Amygdala (tissue), 56 donors: ENCODE measurements at places on chromosomes 4 and X.

DNA sequence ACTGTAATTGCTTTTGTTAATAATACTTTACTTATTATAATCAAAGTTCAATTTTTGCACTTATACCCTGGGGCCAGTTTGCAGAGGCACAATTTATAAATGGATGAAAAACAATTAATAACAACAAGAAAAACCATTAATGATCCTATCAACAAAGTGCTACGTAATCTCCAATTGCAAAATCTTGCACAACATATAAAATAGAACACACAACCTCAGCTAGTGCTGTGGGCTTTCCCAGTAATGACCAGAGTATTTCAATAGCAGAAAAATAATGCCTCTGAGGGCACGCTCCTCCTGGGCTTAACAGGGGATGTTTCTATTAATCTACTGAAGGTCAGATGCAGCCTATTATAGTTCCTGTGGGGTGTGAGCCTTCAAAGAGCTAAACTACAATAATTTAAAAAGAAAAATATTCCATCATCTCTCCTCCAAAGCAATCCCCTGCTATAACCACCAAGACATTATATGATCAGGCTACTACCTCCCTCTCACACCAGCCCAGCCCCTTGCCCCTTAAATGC is 508.5 kb upstream of the SLIT2 start:
- no peak for DNase-seq

DNA sequence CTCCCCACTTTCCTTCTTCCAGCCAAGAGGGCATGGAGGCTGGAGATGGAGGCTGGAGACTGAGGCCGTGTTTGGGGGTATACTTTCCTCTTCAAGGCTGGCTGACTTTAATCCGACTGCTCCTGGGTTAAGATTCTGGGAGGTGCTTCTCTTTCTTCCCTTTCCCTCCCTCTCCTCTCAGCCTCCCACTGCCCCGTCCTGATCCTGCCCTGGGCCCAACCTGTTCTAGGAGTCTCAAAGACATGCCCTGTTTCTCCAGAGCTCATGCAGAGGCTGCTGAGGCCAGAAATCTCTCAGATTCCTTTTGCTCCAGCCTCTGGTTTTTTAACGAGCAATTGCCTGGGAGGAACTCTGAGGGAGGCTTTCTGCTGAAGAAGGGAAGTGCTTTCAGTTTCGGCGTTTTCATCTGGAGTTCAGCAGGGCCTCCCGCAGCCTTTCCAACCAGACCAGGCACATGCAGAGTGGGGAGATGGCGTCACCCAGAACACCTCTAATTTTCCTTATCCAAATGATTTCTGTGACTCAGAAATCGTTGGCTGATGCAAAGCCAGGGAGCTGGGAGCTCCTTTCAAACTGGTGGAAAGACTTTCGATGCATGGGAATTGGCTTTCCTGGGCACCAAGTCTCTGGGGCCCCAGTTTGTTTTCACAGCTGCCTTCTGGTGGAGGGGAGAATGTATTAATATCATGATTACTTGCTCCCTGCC is 34.5 kb upstream of the FAM9C start:
- DNase-seq, result no peak

- no peak for DNase-seq
Observed at GRCh38 chr4:176425035-176425434, 105.3 kb downstream of the SPCS3 start.

DNA sequence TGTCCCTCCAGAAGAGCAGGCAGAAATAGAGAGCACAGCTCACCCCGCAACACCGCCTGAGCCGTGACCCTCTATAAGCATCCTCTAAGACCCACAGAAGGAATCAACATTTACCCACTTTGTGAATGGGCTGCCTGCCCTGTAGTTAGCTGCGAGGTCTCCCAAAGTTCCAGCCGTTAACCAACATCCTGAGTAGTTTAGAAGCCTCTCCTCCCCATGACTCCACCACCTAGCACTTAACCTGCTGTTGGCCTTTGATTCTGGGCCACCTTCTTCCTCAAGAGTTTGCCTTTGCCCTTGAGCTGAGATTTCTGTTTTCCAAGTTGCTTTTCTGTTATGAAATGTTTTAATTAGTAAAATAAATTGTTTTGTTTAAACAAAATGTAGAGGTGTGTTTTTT is 75.8 kb downstream of the NUDT10 start:
- no peak for DNase-seq

DNA sequence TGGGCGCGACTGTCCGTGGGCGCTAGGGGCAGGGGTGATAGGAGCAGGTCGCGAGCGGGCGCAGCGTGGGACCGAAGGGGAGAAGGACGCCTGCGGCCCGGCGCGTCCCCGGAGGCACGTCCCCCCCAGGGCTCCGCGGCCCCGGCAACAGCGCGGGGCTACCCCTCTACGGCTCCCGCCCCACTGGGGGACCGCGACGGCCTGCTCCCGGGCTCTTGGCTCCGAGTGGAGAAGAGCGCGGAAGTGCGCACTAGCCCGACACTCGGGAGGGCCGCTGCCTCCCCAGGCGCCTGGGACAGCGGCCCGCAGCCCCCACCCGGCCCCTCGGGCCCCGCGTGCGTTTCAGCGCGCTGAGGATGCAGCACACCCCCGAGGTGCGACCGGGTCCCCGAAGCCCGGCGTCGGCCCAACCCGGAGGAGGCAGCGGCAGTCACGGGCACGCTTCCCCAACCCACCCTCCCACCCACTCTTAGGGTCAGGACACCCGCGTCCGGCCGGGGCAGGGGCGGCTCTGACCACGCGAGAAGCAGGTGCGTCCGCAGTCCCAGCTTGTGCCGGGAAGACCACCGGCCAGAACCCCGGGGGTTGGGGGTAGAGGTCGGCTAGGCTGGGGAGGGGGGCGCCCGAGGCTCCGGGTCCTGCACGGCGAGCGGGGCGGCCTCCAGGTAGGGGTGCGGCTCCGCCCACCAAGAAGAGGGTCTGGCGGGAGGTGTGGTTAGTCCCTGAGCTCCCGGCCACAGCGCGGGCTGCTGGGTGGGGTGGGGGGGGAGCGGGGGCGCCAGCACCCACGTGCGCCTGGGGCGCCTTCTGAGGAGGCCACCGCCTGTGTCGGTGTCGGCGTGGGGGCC is 18.5 kb upstream of the NAT8L start:
- DNase-seq, result no peak

- no peak for DNase-seq
Observed at GRCh38 chr4:108991551-108992328, 228.9 kb upstream of the ETNPPL start.

DNA sequence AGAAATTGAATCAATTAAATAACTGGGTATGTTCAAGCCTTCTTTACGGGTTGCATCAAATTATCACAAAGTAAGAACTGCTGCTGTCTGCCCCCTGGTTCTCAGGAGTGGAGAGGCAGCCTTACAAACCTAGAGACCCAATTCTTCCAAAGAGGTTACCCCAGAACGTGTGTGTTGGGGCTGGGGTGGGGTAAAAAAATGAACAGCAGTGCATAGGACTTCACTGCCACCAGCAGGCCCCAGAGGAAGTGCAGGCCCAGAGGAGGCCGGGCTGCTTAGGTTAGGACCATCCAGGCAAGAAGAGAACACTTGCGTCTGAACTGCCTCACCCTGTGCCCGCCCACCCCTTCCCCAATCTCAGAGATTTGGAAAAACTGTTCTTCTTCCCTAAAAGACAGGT is 1.5 kb upstream of the NWD2 start:
- no peak for DNase-seq

DNA sequence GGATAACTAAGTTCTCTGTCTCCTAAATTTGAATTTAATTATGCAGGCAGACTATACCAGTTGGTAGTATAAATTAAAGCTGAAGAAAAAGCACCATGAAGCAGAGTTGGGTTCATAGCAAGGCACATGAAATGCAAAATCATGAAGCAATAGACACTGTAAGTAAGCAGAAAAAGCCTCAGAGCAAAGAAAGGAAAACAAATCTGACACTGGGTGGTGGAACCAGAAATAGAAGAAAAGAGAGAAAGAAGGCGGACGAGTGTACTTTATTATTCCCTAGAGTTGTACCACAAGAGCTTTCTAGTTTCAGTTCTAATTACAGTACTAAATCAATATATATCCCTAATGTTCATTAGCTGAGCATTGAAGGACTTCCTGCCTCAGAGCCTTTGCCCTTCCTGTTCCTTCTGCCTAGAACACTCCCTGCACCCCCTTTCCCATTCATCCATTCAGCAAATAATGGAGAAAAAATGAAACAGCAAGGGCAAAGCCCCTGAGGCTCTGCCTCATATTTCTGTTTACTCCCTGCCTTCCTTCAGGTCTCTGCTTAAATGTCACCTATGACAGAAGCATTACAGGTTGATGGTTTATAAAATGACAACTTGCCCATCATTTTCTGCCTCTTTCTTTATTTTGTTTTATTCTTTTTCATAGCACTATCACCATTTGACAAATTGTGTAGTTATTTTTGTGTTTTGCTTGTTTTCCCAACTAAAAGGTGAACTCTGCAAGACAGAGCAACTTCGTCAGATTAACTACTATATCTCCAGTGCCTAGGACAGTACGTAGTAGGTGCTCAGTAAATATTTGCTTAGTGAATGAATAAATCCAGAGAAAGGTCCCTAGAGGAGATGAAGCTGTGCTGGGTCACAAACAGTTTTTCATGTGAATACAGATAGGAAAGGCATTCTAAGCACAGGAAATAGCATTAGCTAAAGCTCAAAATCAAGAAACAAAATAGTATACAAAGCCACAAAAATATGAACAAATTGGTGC is 154.0 kb upstream of the RASGEF1B start:
- no peak for DNase-seq

DNA sequence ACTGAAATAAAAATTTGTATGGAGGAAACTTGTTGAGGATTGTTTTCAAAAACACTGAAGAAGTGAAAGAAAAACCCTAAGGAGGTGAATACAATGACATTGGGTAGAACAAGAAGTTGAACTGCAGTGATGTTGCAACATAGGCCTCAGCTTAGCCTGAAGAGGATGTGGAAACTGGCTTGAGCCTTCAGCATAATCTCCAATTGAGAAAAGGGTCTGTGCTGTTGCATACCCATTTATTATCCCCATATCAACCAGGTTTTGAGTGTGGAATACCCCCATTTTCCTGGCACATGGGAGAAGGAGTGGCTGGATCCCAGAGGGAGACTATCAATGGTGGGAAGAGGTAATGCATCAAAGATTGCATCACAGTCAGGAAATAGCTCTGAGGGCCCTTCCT is 695.0 kb upstream of the HS3ST1 start:
- no peak for DNase-seq

- DNase-seq, result no peak
Observed at GRCh38 chr4:7116705-7117104, 48.8 kb upstream of the GRPEL1 start.

- no peak for DNase-seq
Observed at GRCh38 chr4:10743357-10743756, 58.8 kb upstream of the CLNK start.

GRCh38 chr4:115852767-115853091 is 739.3 kb upstream of the NDST4 start:
- no peak for DNase-seq

DNA sequence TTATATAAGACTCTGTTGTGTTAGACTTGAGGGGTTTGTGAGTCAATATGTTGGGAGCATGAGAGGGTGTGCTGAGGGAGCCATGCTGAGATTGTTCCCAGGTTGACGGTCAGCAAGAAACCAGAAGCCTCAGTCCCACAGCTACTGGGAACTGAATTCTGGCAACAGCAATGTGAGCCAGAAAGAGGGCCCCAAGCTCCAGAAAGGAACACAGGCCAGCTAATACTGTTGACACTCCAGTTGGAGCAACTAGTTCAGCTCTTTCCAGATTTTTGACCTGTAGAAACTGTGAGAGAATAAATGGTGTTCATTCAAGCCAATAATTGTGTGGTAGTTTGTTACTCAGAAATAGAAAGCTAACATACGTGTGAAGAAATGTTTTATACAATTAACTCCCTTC is 17.1 kb downstream of the ADH1A start:
- no peak for DNase-seq

DNA sequence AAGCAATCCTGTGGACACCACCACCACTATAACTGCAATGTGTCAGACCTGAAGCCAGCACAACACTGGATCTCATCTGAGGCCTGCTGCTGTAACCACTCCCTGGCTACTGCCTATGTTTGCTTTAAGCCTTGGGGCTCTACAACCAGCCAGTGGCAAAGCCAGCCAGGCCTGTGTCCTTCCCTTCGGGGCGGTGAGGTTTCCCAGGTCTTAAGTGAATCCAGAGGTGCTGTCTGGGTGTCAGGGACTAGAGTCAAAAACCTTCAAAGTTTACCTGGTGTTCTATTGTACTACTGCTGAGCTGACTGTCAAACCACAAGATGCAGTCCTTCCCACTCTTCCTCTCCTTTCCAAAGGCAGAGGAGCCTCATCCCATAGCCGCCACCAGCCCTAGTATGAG is 750.5 kb downstream of the FAM133A start:
- no peak for DNase-seq

- no peak for DNase-seq
Observed at GRCh38 chr4:167838686-167839085, 253.7 kb upstream of the ANXA10 start.

- no peak for DNase-seq
Observed at GRCh38 chr4:140243278-140243753, 89.3 kb upstream of the MAML3 start.

- no peak for DNase-seq
Observed at GRCh38 chr4:88134111-88134510, 24.3 kb downstream of the ABCG2 start.

- no peak for DNase-seq
Observed at GRCh38 chr4:967113-968104, 6.0 kb downstream of the DGKQ start.

GRCh38 chr4:48699475-48699874 is 80.6 kb downstream of the FRYL start:
- DNase-seq, result no peak

GRCh38 chr4:102598762-102599374 is 97.7 kb downstream of the NFKB1 start:
- no peak for DNase-seq

DNA sequence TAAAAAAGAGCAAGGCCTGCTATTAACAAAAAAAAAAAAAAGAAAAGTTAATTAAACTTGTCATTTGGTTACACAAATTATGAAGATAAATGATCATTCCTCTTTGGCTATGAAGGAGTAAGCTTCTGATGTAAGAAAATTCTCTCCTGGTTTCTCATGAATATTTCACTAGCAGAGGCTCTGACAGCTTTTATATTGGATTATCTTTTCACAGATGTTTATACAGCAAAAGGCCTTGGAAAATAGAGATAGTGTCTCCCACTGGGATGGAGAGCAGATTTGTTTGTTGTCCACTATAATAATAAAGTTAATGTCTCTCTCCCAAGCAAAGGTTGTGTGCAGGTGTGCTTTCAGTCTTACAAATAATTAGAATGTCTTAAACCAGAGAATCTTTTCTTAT is 40.7 kb upstream of the PDGFC start:
- no peak for DNase-seq

DNA sequence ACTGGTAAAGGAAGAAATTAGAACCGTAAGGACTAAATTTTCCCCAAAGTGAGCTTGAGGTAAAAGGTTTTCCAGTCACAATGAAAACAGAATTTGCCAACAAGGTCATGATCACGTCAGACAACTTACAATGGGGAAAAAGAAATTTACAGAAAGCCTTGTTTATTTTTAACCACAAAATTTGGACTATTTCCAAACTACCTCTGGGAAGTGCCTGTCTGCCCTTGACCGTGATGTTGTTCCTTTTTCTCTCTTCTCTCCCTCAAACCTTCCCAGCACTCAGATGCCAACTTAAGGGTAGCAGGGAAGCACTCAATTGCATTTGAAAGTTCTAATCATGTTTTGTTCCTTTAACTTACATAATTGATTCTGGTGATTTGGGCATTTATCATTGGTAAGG is 32.5 kb downstream of the MEPE start:
- DNase-seq, result no peak

- no peak for DNase-seq
Observed at GRCh38 chrX:14051416-14051815, 21.7 kb upstream of the GEMIN8 start.

- DNase-seq, result no peak
Observed at GRCh38 chr4:40471923-40472322, 136.8 kb downstream of the CHRNA9 start.

GRCh38 chr4:183409934-183410333 is 34.5 kb upstream of the CDKN2AIP start:
- no peak for DNase-seq
